ENCODE measurements at places on chromosomes 7 and 10. TPM values are rescaled to one million over a fixed set of nuclear protein-coding genes. Genes with fewer than 3 reads are reported as not detected.

- DNase-seq = peak; percentile 42
Observed at GRCh38 chr7:116970238-116970910, 17.1 kb downstream of the ST7 start.

DNA sequence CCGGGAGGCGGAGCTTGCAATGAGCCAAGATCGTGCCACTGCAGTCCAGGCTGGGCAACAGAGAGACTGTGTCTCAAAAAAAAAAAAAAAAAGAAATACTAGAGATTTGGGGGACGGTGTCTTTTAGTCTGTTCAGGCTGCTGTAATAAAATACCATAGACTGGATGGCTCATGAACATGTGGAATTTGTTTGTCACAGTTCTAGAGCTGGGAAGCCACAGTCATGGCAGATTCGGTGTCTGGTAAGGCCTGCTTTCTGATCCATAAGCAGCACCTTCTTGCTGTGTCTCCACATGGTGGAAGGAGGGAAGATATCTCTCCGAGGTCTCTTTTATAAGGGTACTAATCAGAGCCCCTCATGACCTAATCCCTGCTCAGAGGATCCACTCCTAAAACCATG is 102.7 kb upstream of the MKLN1 start:
- no peak for DNase-seq

DNA sequence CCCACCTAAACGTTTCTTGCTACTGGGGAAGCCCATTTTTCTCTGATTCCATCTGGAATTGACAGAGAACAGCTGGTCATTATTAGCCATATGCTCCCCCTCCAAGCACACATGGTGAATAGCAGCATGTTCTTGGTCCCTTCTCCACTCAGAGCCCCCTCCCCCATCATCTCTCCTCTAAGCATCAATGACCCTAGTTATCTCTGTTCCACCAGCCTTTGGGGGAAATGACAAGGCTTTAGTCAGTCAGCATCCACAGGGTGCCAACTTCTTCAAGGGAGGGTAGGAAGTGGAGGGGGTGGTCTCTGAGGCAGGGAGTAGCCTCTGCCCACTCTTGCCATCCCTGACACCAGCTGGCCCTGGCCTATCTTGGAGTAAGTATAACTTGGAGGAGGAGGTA is 163.1 kb downstream of the UBE2H start:
- peak; percentile 31 for DNase-seq

DNA sequence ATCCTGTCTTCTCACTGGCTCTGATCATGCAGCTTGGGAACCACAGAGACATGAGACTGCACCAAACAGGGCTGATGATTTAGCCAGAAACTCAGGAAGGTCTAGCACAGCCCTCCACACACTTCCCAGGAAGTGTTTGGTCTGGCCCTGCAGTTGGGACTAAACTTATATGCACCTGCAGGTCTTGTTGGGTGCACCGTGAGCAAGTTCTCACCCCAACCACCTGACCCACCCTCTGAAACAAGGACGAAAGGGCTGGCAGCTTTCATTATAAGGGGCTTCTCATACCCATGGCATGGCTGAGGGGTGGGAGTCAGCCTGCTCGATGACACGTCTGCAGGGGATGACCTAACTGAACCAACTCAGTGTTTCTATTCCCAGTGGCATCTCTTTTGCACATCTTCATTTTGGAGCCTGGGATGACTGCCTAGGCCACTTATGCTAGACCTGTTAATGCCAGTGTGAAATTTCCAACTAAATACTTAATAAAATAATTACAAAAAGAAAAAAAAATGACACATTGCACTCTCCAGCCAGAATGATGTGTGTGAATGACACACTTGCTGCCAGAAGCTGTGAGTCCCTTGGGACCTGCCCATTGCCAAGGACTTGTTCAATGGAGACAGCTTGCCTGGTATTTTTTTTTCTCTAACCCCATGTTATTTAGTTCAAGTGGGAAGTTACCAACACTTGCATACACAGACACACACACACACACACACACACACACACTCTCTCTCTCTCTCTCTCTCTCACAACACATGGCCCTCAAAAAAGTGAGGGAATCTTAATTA is 102.6 kb downstream of the NEURL1 start:
- DNase-seq = no peak

GRCh38 chr7:107180378-107180777 is 11.6 kb downstream of the HBP1 start:
- peak; percentile 73 for DNase-seq

GRCh38 chr7:42794673-42795072 is 117.2 kb downstream of the C7orf25 start:
- no peak for DNase-seq

- DNase-seq = no peak
Observed at GRCh38 chr7:54888067-54888733, 129.2 kb upstream of the SEC61G start.

- no peak for DNase-seq
Observed at GRCh38 chr10:117686606-117687005, 144.1 kb downstream of the EMX2 start.

GRCh38 chr10:4141471-4141870 is 356.5 kb upstream of the KLF6 start:
- no peak for DNase-seq

GRCh38 chr10:98425511-98426352 is 10.8 kb upstream of the PYROXD2 start:
- DNase-seq = peak; percentile 36

DNA sequence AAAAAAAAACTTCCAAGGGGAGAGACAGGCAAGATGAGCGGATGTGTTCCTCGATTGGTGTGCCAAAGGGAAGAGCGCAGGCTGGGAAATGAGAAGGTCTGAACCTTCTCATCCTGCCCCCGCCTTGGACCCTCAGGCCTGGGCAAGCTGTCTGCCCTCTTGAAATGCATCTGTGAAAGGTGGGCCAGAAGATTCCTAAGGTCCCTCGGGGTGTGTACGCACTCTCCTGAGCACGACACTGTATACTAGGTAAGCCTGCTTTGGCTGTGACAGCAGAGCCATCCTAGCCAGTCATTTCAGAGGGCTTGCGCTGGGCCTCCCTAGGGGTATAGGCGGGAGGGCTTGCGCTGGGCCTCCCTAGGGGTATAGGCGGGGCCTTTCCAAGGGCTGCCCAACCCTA is 26.8 kb downstream of the PODXL start:
- DNase-seq = no peak

DNA sequence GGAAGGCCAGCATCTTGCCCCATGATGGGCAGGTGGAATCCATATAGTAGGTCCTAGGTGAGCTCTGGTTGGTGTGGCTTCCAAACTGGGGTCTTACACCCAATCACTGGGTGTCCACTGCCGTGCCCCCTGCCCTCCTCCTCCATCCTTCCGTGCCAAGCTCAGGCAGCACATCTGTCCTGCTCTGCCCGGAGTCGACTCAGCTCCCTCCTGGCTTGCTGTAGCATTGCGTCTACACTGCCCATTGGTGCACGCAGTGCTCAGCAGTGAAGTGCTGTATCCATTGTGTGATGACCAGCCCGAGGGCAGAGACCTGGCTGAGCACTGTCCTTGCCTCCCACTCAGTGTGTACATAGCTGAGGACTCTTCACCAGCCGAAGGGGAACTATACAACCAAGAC is 148.4 kb downstream of the ADAM12 start:
- no peak for DNase-seq

DNA sequence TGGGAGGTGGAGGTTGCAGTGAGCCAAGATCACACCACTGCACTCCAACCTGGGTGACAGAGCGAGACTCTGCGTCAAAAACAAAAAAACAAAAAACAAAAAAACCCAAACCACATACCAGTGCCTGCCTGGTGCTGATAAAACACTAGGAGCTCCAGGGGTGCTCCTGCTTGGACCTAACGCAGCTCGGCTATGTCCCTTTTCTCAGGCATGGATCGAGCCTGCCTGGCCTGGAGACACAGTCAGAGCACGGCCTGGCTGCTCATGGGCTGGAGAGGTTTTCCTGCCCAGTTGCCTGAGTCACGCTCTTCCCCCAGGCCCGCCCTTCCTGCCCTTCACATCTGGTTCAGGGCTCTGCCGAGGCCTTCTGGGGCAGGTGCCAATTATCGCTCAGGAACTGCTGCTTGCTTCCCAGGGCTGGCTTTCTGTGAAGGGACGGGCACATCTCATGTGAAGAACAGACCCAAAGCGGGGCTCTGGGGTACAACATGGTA is 12.6 kb upstream of the NPFFR1 start:
- peak; percentile 93 for DNase-seq

DNA sequence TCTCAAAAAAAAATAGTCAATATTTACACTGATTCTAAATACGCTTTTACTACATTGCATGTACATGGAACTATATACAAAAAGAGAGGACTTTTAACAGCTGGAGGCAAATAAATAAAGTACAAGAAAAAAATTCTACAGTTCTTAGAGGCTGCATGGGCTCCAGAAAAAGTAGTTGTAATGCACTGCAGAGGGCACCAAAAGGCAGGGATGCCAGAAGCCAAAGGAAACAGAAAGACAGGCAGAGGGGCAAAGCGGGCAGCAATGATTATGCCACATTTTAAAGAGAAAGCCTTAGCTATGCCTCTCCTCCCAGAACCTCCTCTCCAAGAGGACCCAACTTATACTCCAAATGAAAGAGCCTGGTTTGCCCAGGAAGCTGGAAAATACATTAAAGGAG is 11.6 kb upstream of the ADCK2 start:
- no peak for DNase-seq

DNA sequence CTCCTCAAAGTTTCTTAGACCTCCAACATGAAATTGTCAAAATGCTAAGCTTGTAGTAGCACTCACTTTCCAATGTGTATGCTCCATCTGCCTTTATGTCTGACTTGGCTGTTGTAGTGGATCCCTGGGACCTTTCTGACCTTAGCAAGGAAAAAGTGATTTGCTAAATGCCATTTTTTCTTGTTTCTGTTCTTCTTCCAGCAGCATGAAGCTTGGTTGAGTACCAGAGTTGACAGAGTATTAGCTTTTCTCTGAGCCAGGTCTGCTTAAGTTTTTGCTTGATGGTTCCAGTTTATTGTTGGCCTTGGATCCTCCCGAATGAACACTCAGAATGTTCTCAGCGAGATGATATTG is 168.7 kb downstream of the SND1 start:
- no peak for DNase-seq

DNA sequence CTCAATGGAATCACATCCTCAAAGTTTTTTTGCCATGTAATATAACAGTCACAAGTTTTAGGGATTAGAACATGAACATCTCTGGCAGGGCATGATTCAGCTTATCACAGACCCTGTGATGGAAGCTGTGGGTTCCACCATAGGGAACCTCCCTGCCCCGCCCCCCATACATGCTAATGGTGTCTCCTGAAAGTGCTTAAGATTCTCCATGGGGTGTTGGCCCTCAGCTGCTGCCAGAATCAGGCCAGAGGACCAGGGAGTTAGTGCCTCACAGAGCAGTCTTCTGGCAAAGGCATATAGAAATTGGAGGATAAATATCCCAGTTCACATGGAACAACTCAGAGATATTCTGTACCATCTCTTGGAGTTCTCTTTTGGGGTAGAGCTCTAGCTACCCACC is 119.4 kb downstream of the RAB11FIP2 start:
- DNase-seq = no peak

DNA sequence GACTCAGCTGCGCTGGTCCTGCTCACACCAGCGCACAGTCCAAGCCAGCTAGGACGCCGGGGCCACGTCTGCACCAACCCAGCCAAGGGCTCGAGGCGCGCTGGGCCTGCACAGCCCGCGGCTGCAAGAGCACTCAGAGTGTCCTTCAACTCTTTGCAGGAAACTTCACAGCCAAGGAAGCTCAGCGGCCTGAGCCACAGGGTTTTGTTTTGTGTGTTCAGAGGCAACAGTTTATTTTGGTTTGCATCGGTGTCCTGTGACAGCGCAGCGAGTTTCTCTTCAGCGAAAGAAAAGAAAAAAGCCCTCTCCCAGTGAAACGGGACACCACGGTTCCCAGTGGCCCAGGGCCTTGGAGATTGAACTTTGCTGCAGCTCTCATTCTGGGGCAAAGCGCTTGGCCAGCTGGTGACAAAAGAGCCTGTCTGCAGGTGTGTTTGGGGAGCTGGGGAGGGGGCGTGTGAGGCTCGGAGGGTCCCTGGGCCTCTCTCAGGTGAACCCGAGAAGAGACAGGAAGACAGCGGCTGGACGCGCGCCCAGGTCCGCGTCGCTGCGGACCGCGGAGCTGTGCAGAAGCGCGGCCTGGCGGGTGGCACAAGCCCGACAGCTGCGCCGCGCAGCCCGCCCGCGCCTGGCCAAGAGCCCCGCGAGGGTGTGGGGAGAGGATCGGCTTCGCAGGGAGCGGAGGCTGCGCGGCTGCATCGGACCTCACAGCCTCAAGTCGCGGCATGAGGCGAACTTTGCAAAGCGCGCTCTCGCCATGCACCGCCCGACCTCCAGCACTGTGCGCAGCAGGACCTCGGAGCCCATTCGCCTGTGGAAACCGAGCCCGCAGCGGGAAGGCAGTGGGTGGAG is 922 bp downstream of the CXCL12 start:
- DNase-seq = no peak

GRCh38 chr7:50211130-50212015 is 93.1 kb upstream of the IKZF1 start:
- no peak for DNase-seq

- no peak for DNase-seq
Observed at GRCh38 chr10:89037096-89037495, 46.5 kb downstream of the FAS start.

- DNase-seq = peak; percentile 91
Observed at GRCh38 chr10:100185364-100186252, at the start of gene ERLIN1. TSS of gene ERLIN1 (minus strand) at chr10:100186029. CDS start at chr10:100185626, 403 bp downstream.

DNA sequence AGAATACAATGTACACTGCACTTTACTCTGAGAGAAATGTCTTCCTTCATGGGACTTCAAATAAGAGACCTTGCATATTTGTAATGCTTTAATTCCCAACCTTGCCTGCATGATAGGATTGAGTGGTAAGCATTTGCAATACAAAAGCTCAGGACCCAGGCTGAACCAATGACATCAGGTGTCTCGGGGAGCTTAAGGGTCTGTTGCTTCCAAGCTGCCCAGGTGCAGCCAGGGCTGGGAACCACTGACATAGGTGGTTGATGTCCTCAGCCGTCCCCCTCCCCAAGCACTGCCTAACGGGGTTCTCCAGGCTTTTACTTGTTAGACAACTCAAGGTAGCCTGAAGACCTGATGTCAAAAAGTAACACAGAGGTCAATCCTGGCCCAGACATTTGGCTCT is 29.1 kb downstream of the FIGNL1 start:
- no peak for DNase-seq

DNA sequence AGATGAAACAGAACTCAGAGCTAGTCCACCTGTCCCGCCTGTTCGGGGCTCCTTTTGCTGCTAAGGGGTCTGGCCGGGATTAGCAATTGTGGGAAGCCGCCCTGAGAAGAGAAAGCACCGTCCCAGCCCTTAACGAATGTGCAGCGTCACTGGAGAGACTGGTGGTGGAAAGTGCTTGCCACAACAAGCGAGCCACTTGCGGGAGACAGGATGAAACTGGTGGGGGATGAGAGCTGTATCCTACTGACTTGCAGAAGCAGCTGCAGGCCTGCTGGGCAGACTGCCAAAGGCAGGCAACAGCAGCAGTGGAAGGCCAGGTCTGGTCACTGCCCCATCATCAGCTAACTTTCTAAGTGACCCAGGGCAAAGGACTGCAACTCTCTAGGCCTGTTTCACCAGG is 95.4 kb downstream of the FAM53B start:
- peak; percentile 50 for DNase-seq

The ZNF239 gene
- 4.4 TPM for total RNA-seq

The NPFFR1 gene
- total RNA-seq = not detected

The RPEL1 gene
- total RNA-seq = not detected

The HOXA6 gene
- total RNA-seq = 4.5 TPM

The ZP3 gene
- 2.5 TPM for total RNA-seq
